Esophagus squamous epithelium (tissue), 5 donors: ENCODE measurements at places on chromosomes 16 and 17. TPM values are rescaled to one million over a fixed set of nuclear protein-coding genes. Genes with fewer than 3 reads are reported as not detected.

DNA sequence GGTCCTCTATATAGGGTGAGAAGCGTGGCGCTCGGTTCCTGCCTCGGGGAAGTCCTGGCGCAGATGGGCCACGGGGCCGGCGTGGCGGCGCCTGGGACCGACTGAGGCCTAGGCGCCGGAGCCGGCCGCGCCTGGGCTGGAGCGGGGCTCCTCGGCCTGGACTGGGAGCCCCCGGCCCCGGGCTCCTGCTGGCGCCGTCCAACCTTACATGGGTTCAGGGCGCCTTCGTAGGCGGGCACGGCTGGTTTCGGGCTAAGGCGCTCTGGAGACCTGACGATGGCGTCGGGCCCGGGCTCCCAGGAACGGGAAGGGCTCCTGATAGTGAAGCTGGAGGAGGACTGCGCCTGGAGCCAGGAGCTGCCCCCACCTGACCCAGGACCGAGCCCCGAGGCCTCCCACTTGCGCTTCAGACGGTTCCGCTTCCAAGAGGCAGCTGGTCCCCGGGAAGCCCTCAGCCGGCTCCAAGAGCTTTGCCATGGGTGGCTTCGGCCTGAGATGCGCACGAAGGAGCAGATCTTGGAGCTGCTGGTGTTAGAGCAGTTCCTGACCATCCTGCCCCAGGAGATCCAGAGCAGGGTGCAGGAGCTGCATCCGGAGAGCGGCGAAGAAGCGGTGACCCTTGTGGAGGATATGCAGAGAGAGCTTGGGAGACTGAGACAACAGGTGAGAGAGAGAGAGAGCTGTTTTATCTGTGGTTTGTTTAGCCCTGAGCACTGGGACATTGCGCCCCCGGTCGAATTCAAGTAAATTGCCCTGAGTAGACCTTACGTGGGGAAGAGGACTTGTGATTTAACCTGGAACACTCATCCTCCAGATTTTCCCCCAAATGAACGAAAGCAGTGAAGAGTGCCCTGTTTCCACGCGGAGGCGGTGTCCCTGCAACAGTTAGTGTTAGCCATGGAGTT lies 504 bp downstream of the ZNF263 start:
- no peaks in the 10 kb centered on the region for H3K27me3 ChIP-seq
- peak overlapping the region; percentile 99 for H3K27ac ChIP-seq
- H3K4me1 ChIP-seq = peaks cover 16% of the 10 kb centered on the region

- no peaks in the 10 kb centered on the region for H3K4me1 ChIP-seq
- H3K27me3 ChIP-seq = no peaks in the 10 kb centered on the region
- DNase-seq = no peak
- H3K4me3 ChIP-seq = no peak overlapping the region
Observed at GRCh38 chr17:31509095-31509804, 117.8 kb downstream of the RAB11FIP4 start.

GRCh38 chr17:41483531-41483930 lies 2.6 kb upstream of the KRT35 start:
- peaks cover 8% of the 10 kb centered on the region for H3K27me3 ChIP-seq
- no peaks in the 10 kb centered on the region for H3K4me1 ChIP-seq
- no peak overlapping the region for H3K27ac ChIP-seq
- H3K4me3 ChIP-seq = no peak overlapping the region
- H3K36me3 ChIP-seq = no peaks in the 10 kb centered on the region

TENT4B gene
- 6.3 TPM for total RNA-seq

- DNase-seq = no peak
- H3K36me3 ChIP-seq = no peaks in the 10 kb centered on the region
- H3K4me1 ChIP-seq = no peaks in the 10 kb centered on the region
- no peak overlapping the region for H3K4me3 ChIP-seq
Observed at GRCh38 chr17:3794557-3795389, 6.2 kb downstream of the ITGAE start.

GRCh38 chr17:13306310-13306962 lies 288.6 kb upstream of the ELAC2 start:
- DNase-seq = no peak
- H3K4me3 ChIP-seq = no peak overlapping the region
- no peaks in the 10 kb centered on the region for H3K4me1 ChIP-seq
- H3K27me3 ChIP-seq = no peaks in the 10 kb centered on the region
- no peak overlapping the region for H3K27ac ChIP-seq

DNA sequence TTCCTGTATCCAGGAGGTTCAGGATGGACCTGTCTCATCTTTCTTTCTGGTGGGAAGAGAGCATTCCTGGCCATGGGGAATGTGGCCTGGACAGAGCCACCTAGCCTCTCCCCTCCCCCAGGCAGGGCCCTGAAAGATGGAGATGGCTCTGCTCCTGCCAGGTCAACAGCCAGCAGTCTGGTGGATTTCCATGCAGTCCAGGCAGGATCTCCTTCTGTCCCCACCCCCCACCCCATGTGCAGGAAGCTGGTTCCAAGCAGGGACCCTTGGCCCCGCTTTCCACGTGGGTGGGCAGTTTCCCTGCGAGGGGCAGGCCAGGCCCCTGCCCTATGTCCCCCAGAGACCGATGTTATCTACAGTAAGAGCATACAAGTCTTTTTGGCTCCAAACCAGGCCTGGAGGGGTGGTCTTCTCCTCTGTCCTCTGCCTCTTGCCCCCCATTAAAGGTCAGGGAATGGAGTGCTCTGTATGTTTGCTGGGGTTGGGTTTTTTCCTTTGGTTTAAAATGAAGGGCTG lies 240.5 kb downstream of the SEC14L1 start:
- peak overlapping the region; percentile 18 for H3K27ac ChIP-seq
- H3K36me3 ChIP-seq = no peaks in the 10 kb centered on the region
- H3K4me3 ChIP-seq = no peak overlapping the region
- no peaks in the 10 kb centered on the region for H3K27me3 ChIP-seq

- no peak overlapping the region for H3K27ac ChIP-seq
- DNase-seq = no peak
- H3K4me1 ChIP-seq = peaks cover 17% of the 10 kb centered on the region
- no peak overlapping the region for H3K4me3 ChIP-seq
- no peaks in the 10 kb centered on the region for H3K36me3 ChIP-seq
- H3K27me3 ChIP-seq = no peaks in the 10 kb centered on the region
Observed at GRCh38 chr17:10767232-10767631, 36.7 kb downstream of the TMEM238L start.

- no peak overlapping the region for H3K4me3 ChIP-seq
- H3K4me1 ChIP-seq = peaks cover 99% of the 10 kb centered on the region
- DNase-seq = no peak
- H3K27ac ChIP-seq = peak overlapping the region; percentile 93
- H3K36me3 ChIP-seq = no peaks in the 10 kb centered on the region
Observed at GRCh38 chr17:2063261-2064146, 8.6 kb downstream of the HIC1 start.
